ENCODE measurements at places on chromosomes 16 and 17.

DNA sequence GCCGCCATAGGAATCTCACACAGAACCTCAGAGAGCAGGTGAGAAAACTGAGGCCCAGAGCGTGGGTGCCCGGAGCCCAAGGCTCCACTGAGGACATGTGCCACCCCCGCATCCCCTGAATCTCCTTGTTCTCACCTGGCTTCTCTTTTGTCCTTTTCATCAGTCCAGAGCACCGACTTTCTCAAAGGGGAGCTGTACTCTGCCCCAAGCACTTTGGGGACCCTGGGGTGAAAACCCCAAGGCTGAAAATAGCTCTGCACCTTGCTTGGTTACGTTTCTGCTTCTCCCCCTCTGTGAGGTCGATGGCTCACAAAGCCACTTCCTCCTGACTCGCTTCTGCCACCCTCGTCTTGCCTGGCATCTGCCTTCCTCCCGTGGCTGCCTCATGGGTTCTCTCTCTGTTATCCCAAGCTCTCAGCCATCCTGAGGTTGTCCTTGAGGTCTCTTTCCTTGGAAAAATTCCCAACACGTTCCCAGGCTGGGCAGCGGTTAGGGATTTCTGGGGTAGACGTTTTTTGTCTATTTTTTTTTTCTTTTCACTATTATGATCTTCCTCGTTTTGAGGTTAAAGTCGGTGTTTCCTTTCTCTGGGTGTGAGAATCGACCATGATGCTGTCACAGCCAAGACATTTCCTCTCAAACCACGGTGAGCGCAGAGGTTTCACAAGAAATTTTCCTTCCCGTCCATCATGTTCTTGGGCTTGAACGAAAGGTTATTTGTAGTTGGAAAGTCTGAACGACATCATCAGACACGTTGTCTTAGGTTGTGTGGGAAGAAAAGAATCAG, 37.2 kb downstream of the IRF8 start:
- DNase-seq = peak; percentile 48

- no peak for DNase-seq
Observed at GRCh38 chr17:56175299-56175955, 22.2 kb downstream of the ANKFN1 start.

- no peak for DNase-seq
Observed at GRCh38 chr16:17476414-17477259, 5.9 kb upstream of the XYLT1 start.

DNA sequence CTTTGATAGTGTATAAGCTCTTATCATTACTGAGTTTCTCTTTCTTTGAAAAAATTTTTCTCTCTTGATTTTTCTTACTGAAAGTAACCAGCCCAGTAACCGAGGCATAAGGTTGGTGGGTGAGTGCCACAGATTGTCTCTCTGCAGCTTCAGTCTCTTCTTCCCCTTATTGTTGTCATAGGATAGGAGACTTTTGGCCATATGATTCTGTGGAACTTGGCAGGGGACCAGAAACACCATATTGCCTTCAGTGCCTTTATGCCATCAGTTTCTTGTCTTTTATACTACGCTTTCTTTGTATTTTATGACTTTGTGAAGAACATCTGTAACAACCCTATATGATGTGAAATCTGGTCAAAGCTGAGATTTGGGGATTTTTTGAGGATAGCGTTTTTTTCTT, 341.6 kb upstream of the TBX2 start:
- DNase-seq = no peak

DNA sequence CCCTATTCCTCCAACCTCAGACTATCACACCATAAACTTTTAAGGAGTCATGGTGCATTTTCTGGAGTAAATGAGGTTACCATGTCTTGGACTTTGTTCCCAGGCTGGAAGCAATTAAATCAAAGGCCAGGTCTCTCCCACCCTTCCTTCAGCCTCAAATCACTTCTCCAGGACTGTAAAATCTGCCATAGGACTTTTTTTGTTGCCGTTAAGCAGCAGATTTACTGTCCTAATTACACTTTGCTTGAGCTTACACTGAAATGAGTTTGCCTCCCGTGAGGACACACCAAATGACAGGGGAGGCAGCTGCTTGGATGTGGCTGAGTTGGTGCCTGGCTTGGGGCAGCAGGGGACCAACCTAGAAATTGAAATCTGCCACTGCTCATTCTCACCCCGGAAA, 14.7 kb downstream of the DCAKD start:
- DNase-seq = no peak

Data from activated naive CD4-positive, alpha-beta T cell (primary cell).